Right ventricle myocardium inferior (tissue), 1 donor: ENCODE measurements at places on chromosomes 13 and 19.

DNA sequence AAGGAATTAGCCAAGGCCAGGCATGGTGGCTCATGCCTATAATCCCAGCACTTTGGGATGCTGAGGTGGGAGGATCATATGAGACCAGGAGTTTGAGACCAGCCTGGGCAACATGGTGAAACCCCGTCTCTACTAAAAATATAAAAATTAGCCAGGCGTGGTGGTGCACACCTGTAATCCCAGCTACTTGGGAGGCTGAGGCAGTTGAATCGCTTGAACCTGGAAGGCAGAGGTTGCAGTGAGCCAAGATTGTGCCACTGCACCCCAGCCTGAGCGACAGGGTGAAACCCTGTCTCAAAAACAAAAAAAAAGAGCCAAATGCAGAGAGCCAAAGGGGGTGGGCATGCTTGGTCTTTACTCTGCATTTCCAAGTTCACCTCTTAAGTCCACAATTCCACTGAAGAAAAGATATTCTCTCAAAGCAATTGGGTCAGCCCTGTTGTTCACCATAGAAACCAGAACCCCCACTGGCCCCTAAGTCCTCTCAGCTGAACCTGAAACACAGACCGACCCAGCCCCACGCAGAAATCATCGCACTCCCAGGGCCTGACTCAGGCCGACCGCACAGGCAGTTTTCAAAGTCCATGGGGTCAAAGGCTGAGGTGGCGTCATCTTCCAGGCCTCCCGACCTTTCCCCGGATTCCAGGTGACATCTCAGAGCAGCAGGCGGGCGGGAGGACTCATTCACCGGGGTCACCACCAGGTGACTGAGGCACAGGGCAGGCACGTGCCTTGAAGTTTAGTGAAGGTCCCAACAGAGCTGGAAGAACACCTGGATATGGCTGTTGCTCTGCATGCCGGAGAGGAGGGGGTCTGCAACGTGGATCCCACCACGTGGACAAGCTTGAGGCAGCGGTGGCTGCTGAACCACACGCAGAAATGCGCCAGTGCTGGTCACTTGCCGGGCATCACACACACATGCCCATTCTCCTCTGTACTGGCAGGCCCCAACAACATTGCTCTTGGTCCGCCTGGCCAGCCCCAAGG lies 33.1 kb downstream of the SLC25A42 start:
- peak; percentile 47 for DNase-seq

DNA sequence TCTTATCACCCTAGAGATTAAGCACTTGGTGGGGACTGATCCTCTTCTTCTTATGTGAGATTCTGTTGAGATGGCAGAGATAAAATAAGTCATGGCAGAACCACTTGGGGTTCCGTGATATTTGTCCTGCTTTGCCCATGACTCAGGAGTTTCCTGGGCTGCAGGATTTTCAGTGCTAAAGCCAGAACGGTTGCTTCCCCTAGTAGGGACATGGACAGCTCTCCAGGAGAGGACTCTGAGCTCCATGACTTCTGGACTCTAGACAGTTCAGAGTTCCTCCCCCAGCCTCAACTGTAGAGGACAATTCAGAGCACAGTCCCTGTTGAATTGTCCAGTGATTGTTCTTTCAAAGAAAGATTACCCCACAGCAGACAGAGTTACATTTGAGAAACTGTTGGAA lies 98.8 kb downstream of the OLFM4 start:
- no peak for DNase-seq

DNA sequence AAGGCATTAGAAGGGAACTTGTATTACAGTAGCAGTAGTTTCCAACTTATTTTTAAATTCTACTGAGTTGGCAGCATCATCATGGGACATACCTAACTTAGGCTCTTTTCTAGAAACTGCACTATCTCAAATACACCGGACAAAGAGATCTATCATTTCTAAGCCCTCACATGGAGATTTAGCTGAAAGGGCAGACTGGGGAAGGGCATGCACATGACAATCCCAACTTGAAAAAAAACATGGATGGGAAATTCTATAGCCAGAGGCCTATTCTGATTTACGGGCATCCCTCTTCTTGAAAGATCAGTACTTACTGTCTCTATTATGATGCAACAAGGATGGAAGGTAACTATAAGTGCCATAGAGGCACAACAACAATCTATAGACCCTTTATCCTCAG lies 1328.6 kb downstream of the UQCRFS1 start:
- DNase-seq: no peak

- DNase-seq: no peak
Observed at GRCh38 chr19:58003174-58003828, 681 bp upstream of the ZNF606 start.

DNA sequence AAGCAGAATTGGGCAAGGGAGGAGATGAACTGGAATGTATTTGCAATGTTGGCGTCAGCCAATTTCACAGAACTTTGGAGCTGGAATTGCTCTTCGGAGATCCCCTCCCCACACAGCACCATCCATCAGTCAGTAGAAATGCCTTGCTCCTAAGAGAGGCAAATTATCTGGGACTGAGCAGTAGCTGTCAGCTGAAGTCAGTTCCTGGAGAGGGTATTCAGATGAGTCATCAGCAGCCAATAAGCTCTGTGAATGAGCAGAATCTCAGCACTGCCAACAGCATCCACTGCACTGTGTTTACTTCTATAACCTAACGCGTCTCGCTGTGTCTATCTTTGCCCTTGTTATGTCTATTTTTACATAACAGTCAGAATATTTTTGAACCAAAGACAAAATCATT lies 213.7 kb downstream of the SLITRK5 start:
- DNase-seq: no peak

- peak; percentile 60 for DNase-seq
Observed at GRCh38 chr19:6412447-6413091, 12.0 kb downstream of the KHSRP start.

DNA sequence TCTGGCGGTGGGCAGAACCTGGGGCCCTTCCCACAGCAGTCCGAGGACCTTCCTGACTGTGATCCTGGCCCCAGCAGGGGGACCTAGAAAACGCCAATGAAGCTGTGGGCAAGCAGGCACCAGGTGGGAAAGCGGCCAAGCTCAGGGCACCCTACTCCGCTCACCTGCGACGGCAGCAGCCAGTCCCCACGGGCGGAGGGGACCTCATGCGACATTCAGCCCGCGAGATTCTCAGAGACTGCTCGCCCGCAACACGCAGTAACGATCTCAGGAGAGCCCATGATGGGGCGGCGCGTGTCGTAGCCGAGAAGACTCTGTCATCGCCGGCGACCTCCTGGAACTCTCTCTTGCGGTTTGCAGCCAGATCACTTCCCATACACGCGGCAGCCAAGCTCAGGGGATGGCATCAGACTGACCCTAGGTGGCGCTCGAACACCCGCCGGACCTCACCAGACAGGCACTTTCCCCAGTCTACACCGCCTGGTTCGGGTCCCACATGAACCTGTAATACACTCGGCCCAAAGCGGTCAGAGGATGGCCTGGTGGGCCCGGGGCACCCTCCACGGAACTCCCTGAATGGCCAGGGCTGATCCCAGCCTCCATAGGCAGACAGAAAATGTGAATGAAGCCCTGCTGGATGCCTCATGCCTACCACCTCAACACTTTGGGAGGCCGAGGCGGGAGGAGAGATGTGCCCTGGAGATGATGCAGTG lies 26.5 kb downstream of the MAN2B1 start:
- DNase-seq: peak; percentile 93

DNA sequence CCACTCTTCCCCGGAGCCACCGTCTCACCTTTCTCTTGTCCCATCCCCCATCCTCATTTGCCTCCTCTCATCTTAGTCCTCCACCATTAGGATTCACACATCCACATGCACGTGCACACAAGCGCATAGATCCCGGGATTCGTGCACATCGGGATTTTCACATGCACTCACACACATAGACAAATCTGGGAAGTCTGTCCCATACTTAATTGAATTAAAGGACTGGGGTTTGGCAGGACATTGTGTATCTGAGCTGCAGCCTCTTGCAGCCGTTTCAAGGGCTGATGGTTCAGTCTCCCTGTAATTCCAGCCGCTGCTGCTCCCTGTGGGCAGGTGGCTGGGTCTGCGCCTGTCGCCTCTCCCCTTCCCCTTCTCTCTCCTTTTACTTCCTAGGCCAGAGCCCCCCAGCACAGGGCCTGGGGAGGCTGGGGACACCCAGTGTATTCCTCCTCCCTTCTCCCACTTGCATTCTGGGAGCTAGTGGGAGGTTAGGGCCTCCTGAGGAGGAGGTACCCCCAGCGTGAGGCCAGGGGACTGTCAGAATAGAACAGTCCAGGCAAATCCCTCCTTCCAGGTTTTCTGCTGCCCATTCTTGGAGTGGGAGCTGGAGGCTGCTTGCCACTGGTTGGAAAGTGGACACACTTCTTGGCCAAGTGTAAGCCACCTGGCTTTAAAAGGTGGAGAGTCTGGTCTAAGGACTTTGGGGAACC lies 43.6 kb downstream of the LYL1 start:
- DNase-seq: no peak

DNA sequence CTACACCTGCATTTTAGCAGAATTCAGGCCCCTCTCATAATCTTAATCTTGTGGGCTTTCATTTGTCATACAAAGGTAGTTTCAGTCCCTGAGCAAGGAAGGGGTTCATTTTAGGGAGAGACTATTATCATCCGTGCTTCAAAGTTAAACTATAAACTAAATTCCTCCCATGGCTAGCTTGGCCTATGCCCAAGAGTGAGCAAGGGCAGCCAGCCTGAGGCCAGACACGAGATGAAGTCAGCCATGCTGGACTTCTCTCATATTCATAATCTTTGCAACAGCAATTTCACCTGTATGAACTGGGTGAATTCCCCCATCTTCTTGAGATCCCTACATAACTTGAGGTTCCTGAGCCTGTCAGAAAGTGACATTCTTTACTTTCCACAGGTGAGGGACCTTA lies 13.0 kb downstream of the ERICH4 start:
- DNase-seq: no peak

- DNase-seq: no peak
Observed at GRCh38 chr19:49581007-49581508, at the start of gene PRRG2. PRRG2 (plus strand) TSS chr19:49581316; CDS start chr19:49583220, 1,904 bp downstream.

- peak; percentile 85 for DNase-seq
Observed at GRCh38 chr19:14375055-14375581, 6.1 kb upstream of the ADGRE5 start.

DNA sequence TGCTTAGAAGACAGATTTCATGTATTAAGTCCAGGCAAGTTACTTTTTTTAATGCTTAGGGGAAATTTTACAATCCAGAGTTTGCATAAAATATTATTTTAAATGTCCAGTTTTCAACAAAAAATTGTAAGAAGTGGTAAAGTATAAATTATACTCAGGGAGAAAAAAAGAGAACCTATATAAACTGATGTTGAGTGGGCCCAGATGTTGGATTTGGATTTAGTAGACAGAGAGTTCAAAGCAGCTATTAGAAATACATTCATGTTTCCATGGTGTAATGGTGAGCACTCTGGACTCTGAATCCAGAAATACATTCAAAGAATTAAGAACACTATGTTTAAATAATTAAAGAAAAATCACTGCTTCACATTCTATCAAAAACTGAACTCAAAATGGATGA lies 349.9 kb upstream of the ZNF507 start:
- no peak for DNase-seq

DNA sequence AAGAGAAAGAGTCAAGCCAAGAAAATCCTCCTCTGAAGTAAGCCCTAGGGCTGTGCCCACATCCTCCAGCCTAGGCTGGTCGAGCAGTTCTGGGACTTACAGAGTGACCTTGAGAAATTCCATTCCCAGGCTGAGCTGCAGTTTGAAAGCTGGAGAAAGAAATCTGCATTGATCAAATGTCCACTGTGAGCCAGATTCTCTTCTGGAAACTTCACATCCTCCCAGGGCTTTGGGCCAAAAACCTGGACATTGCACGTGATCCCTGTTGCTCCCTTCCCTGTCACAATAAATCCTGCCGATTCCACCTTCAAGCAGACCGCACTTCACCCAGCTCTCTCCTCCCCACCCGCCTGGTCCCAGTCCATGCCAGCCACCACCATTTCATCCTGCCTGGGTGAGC lies 15.7 kb downstream of the TMEM143 start:
- no peak for DNase-seq

GRCh38 chr13:34070544-34071303 lies 252.8 kb downstream of the RFC3 start:
- no peak for DNase-seq

GRCh38 chr13:110045202-110045601 lies 258.8 kb upstream of the IRS2 start:
- DNase-seq: no peak

- DNase-seq: no peak
Observed at GRCh38 chr13:93953841-93954240, 525.6 kb downstream of the DCT start.

GRCh38 chr13:37306778-37307544 lies 201.5 kb upstream of the CSNK1A1L start:
- DNase-seq: no peak

GRCh38 chr19:28876609-28877123 lies 336.3 kb downstream of the UQCRFS1 start:
- no peak for DNase-seq

DNA sequence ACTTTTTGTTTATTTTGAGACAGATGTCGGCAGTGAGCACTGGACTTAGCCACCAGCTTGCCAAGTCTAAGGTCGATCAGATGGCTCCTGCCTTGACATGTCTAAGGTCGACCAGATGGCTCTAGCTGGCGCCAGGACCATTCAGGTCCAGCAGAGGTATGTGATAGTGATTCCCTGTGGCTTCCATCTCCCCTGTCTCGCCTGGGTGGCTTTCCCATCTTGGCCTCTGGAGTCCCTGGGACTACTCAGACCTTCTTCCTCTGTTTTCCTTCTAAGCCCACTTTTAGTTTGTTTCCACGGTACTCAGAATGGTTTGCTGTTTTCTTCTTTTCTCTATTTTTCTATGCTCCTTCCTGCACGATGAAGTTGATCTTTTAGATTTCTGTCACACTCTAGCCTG lies 1435.7 kb downstream of the UQCRFS1 start:
- no peak for DNase-seq

DNA sequence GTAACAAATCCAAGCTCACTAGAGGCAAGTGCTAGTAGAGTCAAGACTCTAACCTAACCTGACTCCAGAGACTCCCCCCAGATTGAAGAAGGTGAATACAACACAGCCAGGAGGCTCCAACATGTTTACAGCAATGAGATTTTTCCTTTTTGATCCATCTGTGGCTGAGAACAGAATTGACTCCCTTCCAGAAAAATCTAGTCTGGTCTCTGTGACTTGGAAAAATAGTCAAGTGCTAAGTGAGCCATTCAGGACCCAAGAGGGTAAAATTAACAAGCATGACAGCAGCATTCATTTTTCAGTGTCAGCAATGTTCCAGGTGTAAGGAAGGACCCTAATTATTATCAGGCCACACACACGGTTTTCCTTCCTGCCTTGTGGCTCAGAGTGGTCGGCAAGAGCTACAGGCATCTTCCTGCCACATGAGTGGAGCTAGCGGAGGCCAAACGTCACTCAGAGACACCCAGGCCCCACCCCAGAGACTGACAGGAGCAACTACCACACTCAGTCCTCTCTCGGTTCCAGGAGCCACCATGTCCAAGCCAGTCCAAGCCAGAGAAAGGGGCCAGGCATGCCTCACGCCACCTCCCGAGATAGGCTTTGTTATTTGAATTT lies 395.1 kb downstream of the FOXO1 start:
- peak; percentile 60 for DNase-seq
